ENCODE measurements at places on chromosomes 7 and 10.

- peak; percentile 81 for DNase-seq
Observed at GRCh38 chr7:44490351-44491200, at the start of gene NUDCD3. Gene NUDCD3, minus strand, starts transcription at chr7:44490658. Its CDS starts 58 bp downstream, at chr7:44490600.

DNA sequence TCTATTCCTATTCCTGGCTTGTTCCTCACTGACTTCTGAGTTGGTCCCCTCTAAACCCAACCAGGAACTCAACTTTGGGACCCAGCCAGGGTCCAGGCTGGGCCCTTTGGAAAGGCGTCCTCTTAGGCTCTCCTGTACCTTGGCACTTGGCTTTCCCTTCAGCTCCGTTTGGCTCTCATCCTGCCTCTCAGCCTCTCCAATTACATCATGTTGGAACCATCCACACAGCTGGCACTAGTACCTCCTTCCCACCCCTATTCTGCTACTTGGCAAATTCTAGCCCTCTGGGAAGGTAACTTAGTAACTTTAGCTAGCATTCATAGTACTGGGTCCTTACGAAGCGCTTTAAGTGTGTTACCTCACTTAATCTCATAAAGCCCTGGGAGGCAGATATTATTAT is 205.3 kb upstream of the HABP2 start:
- DNase-seq = no peak

GRCh38 chr7:74012842-74013249 is 15.1 kb upstream of the ELN start:
- DNase-seq = no peak

DNA sequence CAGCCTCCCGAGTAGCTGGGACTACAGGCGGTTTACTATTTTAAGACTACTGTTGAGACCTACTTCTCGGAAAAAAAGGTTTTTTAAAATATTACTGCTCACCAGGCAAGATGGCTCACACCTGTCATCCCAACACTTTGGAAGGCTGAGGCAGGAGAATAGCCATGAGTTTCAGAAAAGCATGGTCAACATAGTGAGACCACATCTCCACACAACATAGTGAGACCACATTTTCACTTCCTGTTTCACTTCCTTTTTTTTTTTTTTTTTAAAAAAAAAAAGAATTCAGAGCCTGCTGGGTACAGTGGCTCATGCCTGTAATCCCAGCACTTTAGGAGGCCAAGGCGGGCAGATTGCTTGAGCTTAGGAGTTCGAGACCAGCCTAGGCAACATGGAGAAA is 46.5 kb downstream of the SVOPL start:
- DNase-seq = no peak

DNA sequence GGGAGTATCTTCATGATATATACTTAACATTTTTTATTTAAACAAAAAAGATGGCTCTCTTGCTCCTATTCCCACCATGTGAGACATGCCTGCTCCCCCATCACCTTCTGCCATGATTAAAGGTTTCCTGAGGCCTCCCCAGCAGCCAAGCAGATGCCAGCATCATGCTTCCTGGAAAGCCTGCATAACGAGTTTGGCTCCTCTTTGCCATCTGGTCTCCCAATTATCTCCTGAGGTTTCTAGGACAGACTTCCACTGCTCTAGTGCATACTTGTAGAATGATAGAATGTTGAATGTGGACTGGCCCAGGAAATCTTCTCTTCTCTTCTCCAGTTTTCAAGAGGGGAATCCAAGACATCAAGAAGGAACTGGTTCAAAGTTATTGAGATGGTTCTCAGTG is 45.9 kb upstream of the ELAPOR2 start:
- no peak for DNase-seq

GRCh38 chr10:35204650-35205319 is 78.1 kb downstream of the CREM start:
- DNase-seq = no peak

Measured in NCI-H1694 (cell line).